HepG2 (cell line): ENCODE measurements at places on chromosomes 12 and 14.
A peak's percentile ranks its signal among the peaks of the same experiment; 100 is the strongest.

DNA sequence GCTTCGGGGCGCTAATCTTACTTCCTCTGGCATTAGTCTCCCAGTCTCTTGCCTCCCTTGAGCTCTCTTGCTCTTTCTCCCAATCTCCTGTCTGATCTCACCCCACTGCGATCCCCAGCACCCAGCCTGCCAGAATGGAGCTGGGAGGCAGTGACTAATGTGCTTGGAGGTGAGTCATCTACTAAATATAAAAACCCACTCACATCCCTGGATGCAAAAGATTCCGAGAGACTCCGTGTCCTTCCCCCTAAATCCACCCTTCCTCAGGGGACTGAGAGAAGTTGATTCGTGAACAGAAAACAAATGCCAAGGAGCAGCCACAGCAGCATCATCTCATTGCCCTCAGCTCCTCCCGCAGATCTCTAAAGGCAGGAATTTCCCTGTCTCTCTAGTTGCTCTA lies 45.7 kb upstream of the KCNA5 start:
- DNase-seq = no peak

GRCh38 chr14:50620341-50620740 lies 47.8 kb downstream of the SAV1 start:
- DNase-seq = no peak

DNA sequence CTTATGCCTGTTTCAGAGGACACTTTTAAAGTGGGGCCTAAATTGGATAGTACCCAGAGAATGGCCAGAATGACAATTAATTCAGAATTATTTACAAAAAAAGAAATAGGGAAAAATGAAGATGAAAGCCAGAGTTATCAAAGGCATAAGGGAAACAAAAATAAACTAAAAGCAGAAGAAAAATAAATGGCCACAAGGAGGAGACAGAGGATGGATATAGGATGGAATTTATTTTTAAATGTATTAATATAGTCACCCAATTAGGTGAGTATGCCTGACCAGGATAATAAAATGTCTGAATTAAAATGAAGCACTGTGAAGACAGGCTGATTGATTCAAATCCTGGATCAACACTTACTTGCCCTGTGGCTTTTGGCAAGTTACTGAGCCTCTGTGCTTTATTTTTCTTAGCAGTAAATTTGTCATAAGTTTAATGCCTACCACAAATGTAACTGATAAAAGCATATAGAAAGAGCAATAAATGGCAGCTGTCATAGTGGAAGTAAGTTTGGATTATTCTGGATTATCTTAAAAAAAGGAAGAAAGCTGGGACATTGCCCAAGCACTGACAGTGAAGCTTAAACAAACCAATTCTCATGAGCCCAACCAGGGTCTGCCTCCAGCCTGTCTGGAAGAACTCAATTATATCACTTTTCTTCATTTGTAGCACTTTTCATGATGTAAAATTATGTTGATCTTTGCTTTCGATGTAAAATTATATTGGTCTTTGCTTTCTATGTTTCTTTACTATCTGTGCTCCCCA lies 3.5 kb downstream of the CLEC9A start:
- no peak for DNase-seq

GRCh38 chr12:128267131-128267622 lies at the start of gene TMEM132C:
TSS of gene TMEM132C (plus strand) at chr12:128267170. CDS start at chr12:128267403, 233 bp downstream.
- no peak for DNase-seq

DNA sequence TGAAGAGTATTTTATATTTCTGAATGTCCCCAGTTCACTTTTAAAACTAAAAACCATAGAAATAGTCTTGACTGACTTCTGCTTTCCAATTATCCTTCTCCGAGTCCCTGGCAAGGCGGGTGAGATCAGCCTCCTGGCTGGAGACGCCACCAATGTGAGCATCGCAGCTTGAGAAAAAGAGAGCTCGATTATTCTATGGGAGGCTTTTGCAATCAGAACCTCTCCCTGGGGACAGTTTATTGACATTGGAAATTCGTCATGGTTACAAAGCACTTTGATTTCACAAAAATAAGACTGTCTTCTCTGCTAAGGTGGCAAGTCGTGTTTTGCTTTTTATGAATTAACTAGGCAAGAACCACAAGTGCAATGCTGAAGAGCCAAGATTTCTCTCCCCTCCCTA lies 23.6 kb upstream of the GPHB5 start:
- no peak for DNase-seq

- no peak for DNase-seq
Observed at GRCh38 chr12:88490425-88490824, 89.8 kb downstream of the KITLG start.

DNA sequence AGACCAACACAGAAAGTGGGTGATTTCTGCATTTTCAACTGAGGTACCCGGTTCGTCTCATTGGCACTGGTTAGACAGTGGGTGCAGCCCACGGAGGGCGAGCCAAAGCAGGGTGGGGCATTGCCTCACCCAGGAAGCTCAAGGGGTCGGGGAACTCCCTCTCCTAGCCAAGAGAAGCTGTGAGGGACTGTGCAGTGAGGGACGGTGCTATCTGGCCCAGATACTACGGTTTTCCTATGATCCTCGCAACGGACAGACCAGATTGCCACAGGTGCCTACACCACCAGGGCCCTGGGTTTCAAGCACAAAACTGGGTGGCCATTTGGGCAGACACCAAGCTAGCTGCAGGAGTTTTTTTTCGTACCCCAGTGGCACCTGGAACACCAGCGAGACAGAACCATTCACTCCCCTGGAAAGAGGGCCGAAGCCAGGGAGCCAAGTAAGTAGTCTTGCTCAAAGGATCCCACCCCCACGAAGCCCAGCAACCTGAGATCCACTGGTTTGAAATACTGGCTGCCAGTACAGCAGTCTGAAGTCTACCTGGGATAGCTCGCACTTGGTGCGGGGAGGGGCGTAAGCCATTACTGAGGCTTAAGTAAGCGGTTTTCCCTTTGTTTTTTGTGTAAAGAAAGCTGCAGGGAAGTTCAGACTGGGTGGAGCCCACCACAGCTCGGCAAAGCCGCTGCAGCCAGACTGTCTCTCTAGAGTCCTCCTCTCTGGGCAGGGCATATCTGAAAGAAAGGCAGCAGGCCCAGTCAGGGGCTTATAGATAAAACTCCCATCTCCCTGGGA lies 25.5 kb upstream of the NAA30 start:
- DNase-seq = peak; percentile 65

GRCh38 chr12:105947906-105948305 lies 190.8 kb downstream of the NUAK1 start:
- no peak for DNase-seq

DNA sequence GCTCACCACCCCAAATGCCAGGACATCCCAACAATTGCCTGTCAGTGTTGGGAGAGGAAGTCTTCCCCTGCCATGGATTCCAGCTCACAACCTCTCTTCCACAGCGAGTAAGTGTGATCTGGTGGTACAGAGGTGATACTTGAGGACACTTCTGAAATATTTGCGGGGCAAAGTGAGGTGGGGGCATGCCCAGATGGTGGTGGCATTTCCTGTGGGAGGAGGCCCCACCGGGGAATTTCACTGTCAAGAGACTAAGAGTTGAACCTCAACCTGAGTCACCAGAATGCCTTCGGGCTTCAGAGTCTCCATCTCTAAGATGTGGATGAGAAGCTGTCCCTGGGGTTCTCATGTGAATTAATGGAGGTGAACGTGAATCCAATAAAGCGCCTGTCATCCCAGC lies 122.3 kb upstream of the RFLNA start:
- DNase-seq = no peak

GRCh38 chr12:47488888-47489287 lies 216.9 kb downstream of the RPAP3 start:
- DNase-seq = no peak
